H54 (cell line): ENCODE measurements at places on chromosomes 12 and 14.

- no peak for DNase-seq
Measured at GRCh38 chr12:129483111-129483893, 420.5 kb downstream of the TMEM132D start.

DNA sequence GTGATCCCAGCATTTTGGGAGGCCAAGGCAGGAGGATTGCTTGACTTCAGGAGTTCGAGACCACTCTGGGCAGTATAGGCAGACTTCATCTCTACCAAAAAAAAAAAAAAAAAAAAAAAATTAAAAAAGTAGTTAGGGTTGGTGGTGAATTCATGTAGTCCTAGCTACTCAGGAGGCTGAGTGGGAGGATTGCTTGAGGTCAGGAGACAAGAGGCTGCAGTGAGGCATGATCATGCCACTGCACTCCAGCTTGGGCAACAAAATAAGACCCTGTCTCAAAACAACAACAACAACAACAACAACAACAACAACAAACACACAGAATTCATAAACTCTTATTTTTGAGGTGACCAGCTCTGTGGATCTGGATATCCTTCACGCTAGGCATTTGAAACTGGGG, 17.1 kb downstream of the SLC25A3 start:
- no peak for DNase-seq

- no peak for DNase-seq
Measured at GRCh38 chr14:90604356-90604755, 207.5 kb downstream of the CALM1 start.

DNA sequence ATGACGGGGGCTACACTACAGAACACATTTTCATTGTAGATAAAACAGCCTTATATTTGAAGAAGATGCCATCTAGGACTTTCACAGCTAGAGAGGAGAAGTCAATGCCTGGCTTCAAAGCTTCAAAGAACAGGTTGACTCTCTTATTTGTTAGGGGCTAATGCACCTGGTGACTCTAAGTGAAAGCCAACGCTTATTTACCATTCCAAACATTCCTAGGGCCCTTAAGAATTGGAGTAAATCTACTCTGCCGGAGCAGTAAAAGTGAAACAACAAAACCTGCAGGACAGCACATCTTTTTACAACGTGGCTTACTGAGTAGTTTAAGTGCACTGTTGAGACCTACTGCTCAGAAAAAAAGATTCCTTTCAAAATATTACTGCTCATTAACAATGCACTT, 487.2 kb upstream of the SOX5 start:
- DNase-seq, result no peak

DNA sequence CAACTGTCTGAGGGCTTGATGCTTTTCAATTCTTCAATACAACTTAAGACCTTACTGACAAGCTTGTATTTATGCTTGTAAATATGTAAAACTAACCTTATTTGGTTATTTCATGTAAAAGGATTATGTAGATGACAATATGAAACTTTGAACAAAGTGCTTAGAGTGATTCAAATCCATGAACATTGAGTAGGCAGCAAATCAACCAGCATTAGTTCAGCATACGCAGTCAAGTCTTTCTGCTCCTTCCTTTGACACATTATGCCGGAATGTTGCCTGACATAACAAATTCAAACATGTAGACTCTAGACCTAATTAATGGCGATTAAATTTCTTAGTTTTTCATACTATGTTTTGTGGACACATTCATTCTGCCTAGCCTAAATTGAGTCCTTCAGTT, 105.2 kb downstream of the FGD4 start:
- no peak for DNase-seq

DNA sequence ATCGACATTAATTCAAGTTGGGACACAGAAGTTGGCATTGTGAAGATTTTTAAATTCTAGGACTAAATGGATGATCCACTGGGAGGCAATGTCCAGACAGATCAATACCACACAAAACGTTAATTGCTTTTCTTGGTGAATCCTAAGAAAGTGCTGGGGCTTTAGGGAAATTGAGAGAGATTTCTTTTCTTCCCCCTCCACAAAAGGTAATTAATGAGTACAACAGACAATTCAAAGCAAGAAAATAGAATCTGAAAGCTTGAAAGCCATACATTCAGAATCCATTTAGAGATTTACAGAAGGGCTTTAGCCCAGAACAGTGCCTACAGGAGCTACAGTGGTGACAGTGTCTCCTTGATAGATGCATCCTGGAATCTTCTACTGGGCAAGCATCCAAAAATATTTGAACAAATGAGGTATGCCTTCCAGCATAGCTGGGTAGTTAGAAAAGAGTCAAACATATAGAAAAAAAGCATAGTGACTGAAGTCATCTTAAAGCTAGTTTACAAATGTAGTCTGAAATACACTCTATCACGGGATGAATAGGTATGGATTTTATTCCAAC, 718.1 kb downstream of the DIO2 start:
- DNase-seq, result no peak

DNA sequence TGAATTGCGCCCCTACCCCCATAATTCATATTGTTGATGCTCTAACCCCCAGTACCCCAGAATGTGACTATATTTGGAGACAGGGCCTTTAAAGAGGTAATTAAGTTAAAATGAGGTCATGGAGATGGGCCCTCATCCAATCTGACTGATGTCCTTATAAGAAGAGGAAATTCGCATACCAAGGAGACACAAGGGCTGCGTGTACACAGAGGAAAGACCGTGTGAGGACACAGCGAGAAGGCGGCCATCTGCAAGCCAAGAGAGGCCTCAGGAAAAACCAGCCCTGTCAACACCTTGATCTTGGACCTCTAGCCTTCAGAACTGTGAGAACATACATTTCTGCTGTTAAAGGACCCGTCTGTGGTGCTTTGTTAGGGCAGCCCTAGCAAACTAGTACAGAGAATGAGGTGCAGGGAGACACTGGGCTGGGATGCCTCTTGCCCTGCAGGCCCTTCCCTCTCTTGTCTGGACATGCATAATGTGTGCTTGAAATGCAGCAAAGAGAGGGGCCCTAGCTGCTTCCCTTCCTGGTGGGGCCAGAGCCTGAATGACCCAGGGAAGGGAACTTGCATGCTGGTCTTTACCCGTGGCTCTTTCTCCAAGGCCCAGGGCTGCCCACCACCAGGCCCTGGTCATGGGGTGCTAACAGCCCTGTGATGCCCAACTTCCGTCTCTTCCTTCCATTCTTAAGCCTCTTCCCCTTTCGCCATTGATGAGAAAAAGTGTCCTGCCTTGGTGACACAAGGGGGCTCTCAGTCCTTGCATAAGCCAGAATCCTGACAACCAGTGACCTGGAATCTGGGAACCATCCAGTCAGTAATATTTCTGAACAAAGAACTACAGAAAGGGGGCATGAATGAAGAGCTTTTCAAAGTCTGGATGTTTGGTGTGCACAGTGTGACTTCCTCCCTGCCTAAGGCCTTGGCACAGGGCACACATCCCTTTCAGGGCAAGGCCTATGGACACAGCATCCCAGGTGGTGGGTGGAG, 50.0 kb upstream of the GPATCH2L start:
- no peak for DNase-seq

DNA sequence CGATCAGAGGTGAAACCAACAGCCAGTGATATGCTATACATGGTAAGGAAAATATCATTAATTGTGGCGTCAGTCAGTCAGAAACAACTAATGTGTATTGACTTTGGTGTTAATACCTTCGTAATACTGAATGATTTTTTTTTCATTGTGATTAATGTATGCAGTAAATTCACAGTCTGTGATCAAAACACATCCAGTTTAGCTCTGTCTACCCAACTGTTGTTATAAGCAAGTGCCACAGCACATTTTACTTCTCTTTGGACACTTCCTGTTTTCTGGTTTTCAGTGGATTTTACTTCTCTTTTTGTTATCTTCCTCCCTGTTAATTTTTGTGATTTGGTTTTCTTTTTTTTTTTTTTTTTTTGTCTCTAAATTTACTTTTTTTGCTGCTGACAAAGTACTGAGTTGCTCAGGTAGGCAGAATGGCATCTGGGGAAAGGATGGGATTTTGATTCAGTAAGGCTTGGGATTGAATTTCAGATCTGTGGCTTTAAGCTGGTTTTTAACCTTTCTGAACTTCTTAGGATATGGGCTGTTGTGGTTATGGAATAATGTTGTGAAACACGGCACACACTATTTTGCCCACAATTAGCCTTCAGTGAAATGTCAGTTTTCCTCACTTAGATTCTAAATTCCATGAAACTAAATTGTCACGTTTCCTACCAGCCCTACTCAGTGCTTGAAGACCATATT, 604 bp downstream of the GLIPR1 start:
- DNase-seq, result no peak

GRCh38 chr14:20837831-20838230, 35.2 kb upstream of the RNASE1 start:
- DNase-seq, result no peak

GRCh38 chr12:11513288-11513687, 117.9 kb upstream of the PRB2 start:
- no peak for DNase-seq

GRCh38 chr14:103290961-103291360, 43.1 kb upstream of the EIF5 start:
- no peak for DNase-seq

DNA sequence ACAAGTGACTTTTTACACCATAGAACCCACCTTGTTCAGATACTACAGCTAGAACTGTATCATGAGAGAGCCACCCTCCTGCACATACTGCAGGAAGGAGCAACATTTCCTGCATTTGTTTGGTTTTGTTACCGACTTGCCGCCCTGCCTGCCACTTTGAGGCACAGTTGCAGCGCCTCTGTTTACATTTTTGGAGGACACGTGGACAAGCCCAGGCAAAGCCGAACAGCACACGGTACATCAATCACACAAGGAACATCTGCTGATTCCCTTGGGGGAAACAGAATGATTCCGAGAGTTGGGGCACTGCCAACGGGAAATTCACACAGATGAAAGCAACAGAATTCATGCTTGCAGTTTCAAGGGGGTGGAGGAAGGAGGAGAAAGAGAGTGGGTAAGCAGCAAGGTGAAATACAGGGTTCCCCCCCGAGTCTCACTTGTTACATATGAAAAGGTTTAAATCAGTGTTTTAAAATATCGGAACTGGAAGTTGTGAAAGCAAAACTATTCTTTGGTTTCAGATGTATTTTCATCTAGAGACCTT, 110.7 kb downstream of the BTG1 start:
- DNase-seq, result peak; percentile 3

DNA sequence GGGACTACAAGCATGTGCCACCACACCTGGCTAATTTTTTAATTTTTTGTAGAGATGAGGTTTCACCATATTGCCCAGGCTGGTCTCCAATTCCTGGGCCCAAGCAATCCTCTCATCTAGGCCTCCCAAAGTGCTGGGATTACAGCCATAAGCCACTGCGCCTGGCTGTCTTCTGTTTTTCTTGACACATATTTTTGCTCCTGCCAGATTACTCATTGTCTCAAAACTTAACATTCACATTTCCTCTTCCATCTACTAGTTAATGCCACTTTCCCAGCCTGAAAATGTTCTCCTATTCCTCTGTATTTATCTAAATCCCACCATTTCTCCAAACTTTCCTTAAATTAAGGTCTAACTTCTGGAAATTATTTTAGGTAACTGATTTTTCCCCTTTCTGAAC, 36.2 kb upstream of the KCNH3 start:
- no peak for DNase-seq

- DNase-seq, result no peak
Measured at GRCh38 chr14:47821135-47821534, 145.7 kb upstream of the MDGA2 start.

GRCh38 chr12:108360487-108360886, 21.4 kb upstream of the CMKLR1 start:
- no peak for DNase-seq

DNA sequence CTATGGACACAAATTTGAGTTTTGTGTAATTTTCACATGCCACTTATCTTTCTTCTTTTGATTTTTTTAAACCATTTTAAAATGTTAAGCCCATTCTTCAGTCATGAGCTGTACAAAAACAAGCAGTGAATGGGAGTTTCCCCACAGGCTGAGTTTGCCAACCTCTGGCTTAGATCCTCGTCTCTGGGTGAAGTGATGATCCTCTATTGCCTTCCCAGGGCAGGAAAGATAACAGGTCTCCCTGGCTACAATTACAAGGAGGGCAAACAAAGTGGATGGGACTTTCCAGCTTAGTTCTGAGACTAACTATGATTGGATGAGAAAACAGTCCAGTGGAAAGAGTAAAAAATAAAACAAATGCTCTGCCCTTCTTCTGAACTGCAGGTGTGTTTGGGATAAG, 203.7 kb downstream of the SPTSSA start:
- DNase-seq, result no peak

GRCh38 chr12:20950248-20950647, 139.7 kb downstream of the SLCO1B3 start:
- DNase-seq, result no peak

- no peak for DNase-seq
Measured at GRCh38 chr12:64568298-64568697, 42.0 kb upstream of the RASSF3 start.
